ENCODE measurements at places on chromosomes 1 and 21.

GRCh38 chr1:36136535-36136934 lies 11.5 kb upstream of the COL8A2 start:
- DNase-seq: no peak

- DNase-seq: no peak
Observed at GRCh38 chr21:40658311-40658710, 188.6 kb downstream of the DSCAM start.

DNA sequence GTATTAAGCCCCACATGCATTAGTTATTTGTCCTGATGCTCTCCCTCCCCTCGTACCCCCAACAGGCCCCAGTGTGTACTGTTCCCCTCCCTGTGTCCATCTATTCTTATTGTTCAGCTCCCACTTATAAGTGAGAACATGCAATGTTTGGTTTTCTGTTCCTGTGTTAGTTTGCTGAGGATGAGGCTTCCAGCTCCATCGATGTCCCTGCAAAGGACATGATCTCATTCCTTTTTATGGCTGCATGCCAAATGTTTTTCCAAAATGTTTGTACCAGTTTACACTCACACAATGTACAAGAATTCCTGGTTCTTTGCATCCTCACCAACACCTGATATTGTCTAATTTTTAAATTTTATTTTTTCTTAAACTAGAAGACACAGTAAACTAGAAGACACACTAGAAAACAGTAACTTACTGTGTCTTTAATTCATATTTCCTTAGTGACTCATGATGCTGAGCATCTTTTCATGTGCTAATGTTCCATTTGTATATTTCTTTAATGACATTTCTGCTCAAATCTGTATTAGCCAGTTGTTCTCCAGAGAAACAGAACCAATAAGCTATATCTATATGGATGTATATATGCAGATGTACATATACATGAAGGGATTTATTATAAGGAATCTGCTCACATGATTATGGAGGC lies 19.4 kb upstream of the USP1 start:
- DNase-seq: no peak

- DNase-seq: no peak
Observed at GRCh38 chr1:156504438-156504813, 3.9 kb upstream of the MEF2D start.

DNA sequence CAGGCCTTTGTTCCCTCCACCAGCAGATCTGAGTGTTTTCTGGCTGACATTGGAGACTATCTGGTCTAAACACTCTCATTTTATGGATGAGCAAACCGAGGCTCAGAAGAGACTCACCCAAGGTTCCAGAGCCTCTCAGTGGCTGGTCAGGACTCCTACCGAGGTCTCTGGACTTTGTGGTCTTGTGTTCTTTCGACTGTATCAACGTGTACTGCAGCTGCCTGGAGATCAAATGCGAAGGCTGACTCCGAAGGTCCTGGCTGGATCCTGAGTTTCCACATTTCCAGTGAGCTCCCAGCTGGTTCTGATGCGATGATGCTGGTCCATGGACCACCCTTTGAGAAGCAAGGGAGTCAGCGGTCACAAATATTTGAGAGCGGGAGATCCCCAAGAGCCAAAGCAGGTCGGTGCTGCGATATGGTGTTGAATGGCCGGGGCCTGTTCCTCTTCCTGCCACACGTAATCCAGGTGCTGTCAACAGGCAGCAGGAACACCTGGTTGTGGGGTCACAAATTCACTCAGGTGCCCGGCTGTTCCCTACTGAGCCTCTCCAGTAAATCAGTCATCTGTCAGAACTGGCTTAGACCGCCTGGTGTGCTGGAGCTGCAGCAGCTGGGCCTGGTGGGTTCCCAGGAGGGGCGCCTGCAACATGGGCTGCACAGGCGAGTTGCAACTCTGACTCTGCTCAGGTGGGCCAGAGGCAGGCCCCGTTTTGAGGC lies 94.8 kb upstream of the USP24 start:
- DNase-seq: no peak

GRCh38 chr1:166253076-166253779 lies 86.4 kb upstream of the FAM78B start:
- DNase-seq: no peak

GRCh38 chr1:217660353-217661062 lies 29.4 kb downstream of the SPATA17 start:
- no peak for DNase-seq

GRCh38 chr1:163747855-163748254 lies 426.1 kb downstream of the NUF2 start:
- no peak for DNase-seq

- DNase-seq: no peak
Observed at GRCh38 chr1:9244501-9245229, 10.1 kb downstream of the H6PD start.

- no peak for DNase-seq
Observed at GRCh38 chr1:35190784-35191183, 2.2 kb downstream of the SFPQ start.

- peak; percentile 26 for DNase-seq
Observed at GRCh38 chr1:181423301-181423918, 59.9 kb upstream of the CACNA1E start.

DNA sequence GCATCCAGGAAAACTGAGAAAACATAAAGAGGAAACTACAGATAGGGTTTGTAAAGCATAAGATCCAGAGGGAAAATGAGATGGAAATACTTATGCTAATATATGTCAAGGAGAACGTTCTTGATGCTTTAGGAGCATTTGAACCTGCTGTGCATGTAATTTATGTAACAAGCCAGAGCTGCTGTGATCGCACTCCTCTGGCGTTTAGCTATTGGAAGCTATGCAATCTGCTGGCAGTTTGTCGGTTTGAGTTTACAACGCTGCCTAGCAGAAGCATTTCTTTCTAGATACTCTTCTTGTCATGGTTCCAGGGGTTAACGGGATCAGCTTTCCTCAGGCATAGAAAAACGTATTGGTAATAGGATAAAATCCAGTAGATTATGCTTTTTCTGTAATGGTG lies 182.7 kb downstream of the KCNH1 start:
- DNase-seq: no peak

- peak; percentile 66 for DNase-seq
Observed at GRCh38 chr1:220527279-220527907, 543 bp upstream of the MARK1 start.

- DNase-seq: no peak
Observed at GRCh38 chr1:182806015-182806678, 16.6 kb downstream of the NPL start.

DNA sequence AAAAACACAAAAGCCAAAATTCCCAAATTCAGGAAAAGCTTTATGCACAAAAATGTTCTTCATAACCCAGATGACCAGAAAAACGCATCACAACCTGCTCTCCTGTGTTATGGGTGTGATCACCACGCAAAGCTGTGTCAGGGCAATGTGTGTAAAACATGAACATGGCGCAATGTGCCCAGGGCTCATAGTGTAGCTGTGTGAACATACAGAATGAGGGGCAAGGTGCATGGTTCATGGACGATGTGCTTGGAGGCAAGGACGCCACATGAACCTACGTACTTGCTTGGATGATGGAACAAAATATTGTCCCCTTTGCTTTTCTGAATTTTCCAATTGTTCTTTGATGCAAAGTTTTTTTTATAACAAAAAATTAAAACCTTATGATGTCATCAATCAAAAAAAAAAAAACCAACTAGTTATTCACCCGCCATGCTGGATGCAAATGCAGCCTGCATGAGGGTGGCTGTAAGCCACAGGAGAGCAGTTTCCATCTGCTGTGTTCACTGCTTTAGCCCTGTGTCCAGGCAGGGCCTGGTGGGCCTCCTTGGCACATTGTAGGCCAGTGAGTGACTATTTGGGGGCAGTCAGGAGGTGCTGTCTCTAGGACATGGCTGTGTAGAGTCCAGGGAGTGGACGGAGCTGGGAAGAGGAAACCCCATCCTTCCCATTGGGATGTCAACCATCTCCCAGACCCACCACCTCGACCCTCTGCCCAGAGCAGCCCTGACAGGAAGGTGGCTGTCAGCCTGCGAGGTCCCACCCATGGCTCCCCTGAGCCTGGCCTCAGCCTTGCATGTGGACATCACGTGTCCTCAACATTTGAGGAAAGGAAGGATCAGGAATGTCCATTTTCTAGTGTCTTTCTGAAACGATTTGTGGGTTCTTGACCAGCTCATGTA lies 13.6 kb downstream of the KRTAP10-1 start:
- DNase-seq: no peak

DNA sequence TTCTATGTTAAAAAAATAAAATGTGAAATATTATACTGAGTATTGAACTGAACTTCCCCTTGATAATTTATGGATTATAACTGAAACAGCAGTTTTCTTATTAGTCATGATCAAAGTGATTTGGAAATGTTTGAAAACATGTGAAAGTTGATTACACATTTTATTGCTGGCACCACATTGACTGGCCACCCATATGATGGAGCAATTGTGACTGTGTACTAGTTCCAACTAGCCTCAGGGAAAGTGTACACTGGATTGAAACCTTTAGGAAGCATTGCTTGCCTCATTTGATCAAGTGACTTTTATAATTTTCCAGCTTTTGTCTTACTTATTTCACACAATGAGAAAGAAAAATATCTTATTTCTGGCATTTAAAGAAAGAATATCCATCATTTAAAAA lies 128.0 kb upstream of the ADGRL2 start:
- DNase-seq: no peak

- no peak for DNase-seq
Observed at GRCh38 chr1:40267767-40268187, 9.7 kb downstream of the ZMPSTE24 start.

GRCh38 chr1:89331890-89332289 lies 32.0 kb upstream of the GBP6 start:
- DNase-seq: no peak

DNA sequence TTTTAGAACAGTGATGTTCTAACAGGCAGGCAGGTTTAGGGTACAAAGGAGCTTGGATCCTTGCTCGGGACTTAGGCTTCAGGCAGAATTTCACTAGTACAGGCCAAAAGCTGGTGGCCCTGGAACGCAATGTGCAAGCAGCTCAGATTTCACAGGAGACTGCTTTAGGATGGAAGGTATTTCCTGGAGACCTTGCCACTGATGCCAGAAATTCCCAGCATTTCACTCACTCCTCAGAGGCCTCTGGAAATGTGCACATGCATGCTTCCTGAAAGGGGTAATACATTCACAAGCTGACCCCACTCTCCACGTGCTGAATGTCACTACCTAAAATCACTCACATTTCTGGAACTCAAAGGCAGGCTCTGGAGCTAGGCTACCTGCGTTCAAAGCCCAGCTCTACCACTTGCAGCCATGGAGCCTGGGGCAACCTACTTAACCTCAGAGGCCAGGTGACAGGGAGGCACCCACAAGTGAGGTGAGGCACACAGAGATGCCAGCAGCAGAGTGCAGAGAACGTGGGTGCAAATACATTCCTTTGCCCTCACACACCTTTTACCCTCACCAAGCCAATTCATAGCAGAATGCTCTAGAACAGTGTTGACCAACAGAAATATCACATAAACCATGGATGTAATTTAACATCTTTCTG lies 56.5 kb downstream of the CDC7 start:
- DNase-seq: no peak

DNA sequence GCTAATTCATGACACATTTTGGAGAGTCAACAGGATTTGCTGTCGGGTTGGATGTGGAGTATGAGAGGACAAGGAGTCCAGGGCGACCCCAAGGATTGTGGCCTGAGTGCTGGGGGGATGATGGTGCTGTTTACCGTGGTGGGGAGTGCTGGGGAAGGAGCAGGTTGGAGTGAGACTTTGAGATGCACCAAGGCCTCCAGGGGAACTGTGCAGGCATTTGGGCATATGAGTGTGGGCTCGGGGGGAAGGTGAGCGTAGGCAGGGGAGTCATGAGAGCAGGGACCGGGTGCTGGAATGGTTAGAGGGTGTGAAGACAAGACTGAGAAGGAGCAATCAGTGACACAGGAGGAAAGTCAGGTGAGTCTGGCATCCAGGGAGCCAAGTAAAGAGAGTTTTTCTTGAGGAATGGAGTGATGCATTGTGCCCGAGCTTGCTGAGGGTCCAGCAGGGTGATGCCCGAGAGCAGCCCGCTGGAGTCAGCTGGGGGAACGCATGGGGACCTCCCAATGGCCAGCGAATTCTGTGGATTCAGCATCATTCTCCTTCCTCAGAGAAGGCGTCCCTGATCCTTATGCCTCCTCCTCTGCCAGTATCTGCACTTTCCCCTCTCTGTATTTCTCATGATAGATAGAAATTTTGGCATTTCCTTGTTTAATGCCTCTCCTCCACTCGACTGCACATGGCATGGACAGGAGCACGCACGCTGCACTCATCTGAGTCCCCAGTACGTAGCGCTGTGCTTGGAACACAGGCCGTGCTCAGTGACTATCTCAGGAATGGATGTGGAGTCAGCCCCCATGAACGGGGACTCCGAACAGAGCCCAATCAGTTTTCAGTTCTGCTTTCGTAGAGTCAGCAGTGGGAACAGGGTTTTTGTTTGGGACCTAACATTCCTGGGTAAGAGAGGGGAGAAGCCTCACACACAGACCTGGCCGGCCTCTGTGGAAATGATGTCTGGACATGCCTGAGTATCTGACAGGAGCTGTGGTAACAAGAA lies 52.1 kb upstream of the ETV3 start:
- no peak for DNase-seq

DNA sequence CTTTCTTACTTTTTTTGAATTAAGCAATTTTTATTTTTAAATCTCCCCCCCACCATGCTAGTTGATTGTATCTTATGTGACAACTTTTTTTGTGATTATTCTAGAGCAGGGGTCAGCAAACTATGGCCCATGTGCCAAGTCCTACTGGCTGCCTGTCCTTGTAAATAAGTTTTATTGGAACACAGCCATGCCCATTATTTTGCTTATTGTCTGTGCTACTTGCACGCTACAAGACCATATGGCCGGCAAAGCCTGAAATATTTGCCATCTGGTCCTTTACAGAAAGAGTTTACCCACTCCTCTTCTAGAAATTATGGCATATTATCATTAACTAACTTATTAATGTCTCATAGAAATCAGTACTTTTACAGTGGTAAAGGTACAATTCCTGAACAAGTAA lies 51.7 kb downstream of the AK5 start:
- DNase-seq: no peak

DNA sequence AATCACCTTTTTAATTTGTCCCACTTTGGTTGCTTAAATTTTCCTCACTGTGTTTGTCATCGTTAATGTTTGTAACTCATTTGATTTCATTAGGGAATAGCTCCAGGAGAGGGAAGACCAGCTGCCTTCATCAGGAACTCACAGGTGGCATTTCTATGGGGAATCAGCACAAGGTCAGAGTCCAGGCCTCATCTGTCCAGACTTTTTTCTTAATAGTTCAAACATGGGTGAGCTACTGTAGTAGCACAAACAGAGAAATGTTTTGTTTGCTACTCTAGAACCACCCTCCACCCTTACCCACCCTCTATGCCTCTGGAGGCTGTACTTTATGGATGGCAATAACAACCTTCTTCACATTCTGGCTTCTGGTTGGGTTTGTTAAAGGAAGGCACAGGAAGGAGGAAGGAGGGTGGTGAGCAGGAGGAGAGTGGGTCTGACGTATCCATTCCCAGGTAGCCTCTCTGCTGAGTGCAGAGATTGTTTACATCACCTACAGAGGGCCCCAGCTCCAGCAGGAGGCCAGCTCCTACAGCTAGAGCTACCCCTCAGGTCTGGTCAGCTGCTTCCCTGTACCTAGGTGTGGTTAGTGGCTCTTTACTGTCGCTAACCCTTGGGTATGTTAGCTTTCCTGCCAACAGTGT lies 8.1 kb upstream of the TEDDM1 start:
- DNase-seq: no peak

- DNase-seq: no peak
Observed at GRCh38 chr1:43214501-43215444, 42.6 kb downstream of the CFAP57 start.

Measured in right kidney (tissue), 9 donors.